PC-3 (cell line): ENCODE measurements at places on chromosomes 1 and 21. TPM values are rescaled to one million over a fixed set of nuclear protein-coding genes. Genes with fewer than 3 reads are reported as not detected.
A peak's percentile ranks its signal among the peaks of the same experiment; 100 is the strongest.

DNA sequence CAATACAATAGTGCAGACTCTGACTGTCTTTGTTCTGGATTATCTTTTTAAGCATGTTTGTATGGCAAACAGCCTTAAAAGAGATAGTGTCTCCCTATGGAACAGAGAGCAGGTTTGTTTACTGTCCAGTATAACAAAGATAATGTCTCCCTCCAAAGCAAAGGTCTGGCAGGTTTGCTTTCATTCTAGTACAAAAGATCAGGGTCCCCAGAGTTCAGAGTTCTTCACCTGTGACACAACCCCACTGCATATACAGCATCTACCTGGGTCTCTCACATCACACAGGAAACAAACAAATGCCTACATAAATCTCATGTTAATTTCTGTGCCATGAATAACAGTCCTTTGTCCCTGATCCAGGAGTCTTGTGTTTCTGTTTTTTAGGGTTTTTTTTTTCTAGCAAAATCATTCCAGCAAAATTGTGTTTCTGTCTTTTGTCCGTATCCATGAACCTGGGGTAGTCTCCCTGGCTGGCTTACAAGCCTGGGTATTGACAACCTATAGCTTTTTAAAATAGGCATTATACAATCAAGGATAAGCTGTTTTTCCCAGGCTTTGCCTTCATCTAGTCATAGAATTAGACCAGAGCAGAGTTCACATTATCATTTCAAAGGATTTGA is 89.4 kb upstream of the PTBP2 start:
- no peak overlapping the region for H3K27ac ChIP-seq
- no peak for DNase-seq
- H3K4me3 ChIP-seq: no peak overlapping the region

- no peak for DNase-seq
- no peaks in the 10 kb centered on the region for H3K36me3 ChIP-seq
- H3K4me1 ChIP-seq: no peaks in the 10 kb centered on the region
- no peak overlapping the region for H3K27ac ChIP-seq
- no peak overlapping the region for H3K4me3 ChIP-seq
- H3K27me3 ChIP-seq: no peaks in the 10 kb centered on the region
These were observed 235.3 kb upstream of the ESRRG start for GRCh38 chr1:216958569-216958968.

- no peak for DNase-seq
- H3K27me3 ChIP-seq: peaks cover 37% of the 10 kb centered on the region
- H3K36me3 ChIP-seq: no peaks in the 10 kb centered on the region
- H3K27ac ChIP-seq: no peak overlapping the region
- no peak overlapping the region for H3K4me3 ChIP-seq
These were observed 4.6 kb upstream of the TRPM2 start for GRCh38 chr21:44348861-44349260.

DNA sequence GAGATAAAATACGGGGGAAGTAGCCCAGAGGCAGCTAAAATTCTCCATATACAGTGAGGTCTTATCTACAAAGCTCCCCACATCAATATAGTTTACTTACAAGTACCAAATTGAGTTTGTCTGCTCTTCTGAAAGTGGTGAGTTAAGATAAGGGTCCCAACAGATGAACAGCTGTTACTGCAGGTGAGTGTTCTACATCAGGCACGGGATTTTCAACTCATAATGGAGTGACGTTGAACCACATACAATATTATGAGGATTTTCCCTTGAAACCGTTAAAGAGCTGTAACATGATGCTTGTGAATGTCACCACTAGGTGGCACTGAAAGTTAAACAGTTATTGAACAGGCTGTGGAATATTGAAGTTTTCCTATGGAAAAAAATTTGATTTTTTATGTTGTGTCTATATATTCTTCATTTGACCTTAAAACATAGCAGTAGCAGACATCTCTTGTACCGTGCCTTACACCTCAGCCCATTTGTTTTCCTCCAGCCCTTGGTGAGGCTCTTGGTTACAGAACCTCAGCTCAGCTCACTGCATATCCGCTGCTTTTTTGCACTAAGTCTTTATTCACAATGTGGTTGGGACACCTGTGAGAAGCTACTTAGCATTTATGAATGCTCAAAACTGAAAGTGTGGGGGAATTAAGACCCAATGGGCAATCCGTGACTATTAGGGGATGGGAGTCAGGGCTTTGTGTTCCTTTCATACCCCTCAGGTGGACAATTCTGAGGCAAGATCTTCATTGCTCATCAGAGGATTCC is 23.2 kb downstream of the CD1D start:
- no peaks in the 10 kb centered on the region for H3K36me3 ChIP-seq
- no peak overlapping the region for H3K27ac ChIP-seq
- DNase-seq: peak; percentile 80
- H3K27me3 ChIP-seq: peaks cover 28% of the 10 kb centered on the region

GRCh38 chr1:100720101-100720500 is 559 bp downstream of the VCAM1 start:
- H3K4me1 ChIP-seq: no peaks in the 10 kb centered on the region
- no peaks in the 10 kb centered on the region for H3K36me3 ChIP-seq
- no peak for DNase-seq
- H3K4me3 ChIP-seq: no peak overlapping the region
- H3K27ac ChIP-seq: no peak overlapping the region

SIKE1 gene
- total RNA-seq: 104 and 136 TPM in 2 replicates

AGT gene
- 0.35 TPM in 1 of 2 replicates, not detected in the other for total RNA-seq
